ENCODE measurements at places on chromosomes 16 and 17.

DNA sequence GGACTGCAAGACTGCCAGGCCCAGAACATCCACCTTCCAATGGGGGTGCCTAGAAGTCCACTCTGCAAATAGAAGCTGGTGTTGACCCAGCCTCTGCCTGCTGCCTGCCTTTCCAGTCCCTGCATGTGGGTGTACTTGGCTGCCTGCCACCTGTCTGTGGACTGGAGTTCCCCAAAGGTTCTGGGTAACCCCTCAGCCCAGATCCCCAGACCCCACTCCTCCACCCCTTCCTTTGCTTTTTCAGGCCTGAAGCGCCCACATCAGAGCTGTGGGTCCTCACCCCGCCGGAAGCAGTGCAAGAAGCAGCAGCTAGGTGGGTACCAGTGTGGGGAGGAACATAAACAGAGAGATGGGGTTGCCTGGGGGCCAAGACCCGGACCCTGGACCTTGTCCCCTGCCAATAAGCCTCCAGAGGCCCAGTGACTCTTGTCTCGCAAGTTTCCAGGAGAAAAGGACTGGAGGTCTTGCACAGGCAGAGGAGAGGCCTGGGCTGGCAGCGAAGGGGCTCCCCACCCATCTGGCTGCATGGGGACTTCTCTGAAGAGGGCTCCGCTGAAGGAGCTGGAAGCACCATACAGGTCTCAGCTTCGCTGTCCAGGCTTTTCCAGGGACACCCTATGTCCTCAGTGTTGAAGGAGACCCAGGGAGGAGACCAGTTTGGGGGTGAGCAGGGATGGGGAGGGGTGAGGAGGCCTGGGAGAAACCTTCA, 34.3 kb downstream of the NLRC5 start:
- DNase-seq = no peak

GRCh38 chr16:89491238-89491869, 993 bp upstream of the ANKRD11 start:
- DNase-seq = no peak

DNA sequence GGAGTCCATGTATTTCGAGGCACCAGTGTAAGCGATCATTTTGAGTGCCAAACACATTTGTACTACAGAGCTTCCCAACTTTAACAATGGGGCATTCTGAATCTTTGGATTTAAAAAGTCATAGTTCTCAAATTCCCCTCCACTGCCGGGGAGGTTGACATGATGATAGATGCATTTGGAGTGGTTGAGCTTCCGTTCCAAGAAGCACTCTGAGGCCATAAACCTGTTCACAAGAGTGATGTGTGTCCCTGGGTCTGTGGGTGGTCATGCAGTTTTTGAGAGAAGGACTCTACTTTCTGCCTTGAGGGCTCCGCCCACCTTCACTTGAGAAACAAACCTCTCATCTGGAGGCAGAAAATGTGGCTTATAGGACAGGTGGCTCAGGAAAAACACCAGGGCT, 43.7 kb downstream of the IRX5 start:
- DNase-seq = no peak

- DNase-seq = no peak
Measured at GRCh38 chr16:85104147-85104546, 8.1 kb downstream of the CIBAR2 start.

DNA sequence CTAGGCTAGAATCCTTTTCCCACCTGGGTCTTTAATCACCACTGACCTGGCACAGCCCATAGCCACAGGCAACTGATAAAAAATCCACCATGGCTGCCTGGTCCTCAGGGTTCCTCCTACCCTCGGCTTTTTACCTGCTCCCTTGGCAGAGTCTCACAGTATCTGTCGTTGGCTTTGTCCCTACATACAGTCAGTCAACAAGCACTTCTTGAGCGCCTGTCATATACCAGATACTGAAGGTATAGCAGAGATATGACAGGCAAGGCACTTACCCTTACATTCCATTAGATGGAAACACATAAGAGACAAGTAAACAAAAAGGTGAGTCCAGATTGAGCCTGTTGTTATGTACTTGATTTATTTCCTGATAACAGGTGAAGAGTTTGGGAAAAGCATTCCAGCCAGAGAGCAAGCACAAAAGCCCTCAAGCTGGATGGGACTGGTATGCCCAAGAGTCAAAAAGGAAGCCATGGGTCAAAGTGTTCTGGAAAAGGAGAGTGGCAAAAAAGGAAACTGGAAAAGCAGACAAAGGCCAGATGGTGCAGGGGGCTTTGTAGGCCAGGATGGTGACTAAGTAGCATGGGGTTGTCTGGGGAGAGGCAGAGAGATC, 247.0 kb downstream of the CHD9NB start:
- DNase-seq = no peak

GRCh38 chr16:66544016-66544757, 5.7 kb downstream of the TK2 start:
- no peak for DNase-seq

GRCh38 chr17:14316126-14316832, 15.4 kb downstream of the HS3ST3B1 start:
- DNase-seq = no peak

Measured in fibroblast of skin of right biceps (primary cell).